ENCODE measurements at places on chromosomes 3 and 15.

GRCh38 chr3:173690542-173691180, 293.1 kb downstream of the NLGN1 start:
- no peak for DNase-seq

DNA sequence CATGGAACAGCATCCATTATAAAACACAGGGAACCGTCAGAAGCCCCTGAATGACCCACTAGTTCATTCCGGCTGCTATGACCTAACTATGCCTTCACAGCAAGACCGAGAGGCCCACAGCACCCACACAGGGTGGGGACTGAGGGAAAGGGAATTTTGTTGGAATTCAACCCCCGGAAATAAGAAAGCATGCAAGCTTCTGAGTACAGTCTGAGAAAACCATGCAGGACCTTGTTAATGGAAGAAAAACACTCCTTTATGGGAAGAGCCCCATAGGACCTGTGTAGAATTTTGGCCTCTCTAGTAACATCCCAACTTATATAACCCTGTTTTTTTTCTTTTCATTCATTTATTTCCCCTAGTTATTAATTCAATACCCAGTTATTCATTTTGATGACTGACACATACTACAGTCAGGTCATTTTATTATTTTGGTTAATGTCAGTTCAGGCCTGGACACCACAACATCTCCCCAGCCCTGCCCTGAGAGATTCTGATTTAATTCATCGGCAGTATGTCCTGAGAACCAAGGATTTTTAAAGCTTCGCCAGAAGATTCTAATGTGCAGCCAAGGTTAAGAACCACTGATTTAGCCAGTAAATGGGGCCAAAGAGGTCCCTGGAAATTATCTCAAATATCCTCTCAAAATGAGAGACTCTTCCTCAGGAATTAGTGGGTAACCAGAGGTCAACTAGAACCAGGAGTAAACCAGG, 231.6 kb upstream of the GOLGA6L4 start:
- no peak for DNase-seq

GRCh38 chr3:72295276-72295961, 510.5 kb upstream of the PROK2 start:
- no peak for DNase-seq

- DNase-seq = no peak
These were observed 193.3 kb upstream of the CTDSPL start for GRCh38 chr3:37668431-37668817.

GRCh38 chr15:62950462-62950931, 92.0 kb upstream of the TPM1 start:
- DNase-seq = no peak

- DNase-seq = no peak
These were observed 157.5 kb upstream of the RGMA start for GRCh38 chr15:93246266-93247242.

- no peak for DNase-seq
These were observed 307.8 kb downstream of the GABRG3 start for GRCh38 chr15:27278761-27279160.

GRCh38 chr3:161103776-161104385, 1.3 kb downstream of the B3GALNT1 start:
- no peak for DNase-seq

DNA sequence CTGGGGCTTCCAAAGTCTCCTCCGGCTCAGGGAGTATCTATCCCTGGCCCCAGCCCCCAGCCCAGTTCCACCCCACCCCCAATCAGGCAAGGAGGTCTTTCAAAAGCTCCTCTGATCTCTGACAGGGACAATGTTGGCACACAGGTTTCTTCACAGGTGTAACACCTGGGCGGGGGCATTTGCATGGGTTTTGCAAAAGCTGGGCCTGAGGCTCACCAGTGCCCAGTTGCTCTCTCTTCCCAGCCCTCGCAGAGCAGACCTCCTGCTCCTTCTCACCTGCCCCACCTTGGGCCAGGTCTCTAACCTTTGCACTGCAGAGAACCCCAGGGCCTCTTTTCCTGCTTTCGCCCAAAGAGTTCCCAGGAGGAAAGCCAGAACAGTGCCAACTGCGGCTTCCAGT, 8.6 kb upstream of the CSK start:
- no peak for DNase-seq

DNA sequence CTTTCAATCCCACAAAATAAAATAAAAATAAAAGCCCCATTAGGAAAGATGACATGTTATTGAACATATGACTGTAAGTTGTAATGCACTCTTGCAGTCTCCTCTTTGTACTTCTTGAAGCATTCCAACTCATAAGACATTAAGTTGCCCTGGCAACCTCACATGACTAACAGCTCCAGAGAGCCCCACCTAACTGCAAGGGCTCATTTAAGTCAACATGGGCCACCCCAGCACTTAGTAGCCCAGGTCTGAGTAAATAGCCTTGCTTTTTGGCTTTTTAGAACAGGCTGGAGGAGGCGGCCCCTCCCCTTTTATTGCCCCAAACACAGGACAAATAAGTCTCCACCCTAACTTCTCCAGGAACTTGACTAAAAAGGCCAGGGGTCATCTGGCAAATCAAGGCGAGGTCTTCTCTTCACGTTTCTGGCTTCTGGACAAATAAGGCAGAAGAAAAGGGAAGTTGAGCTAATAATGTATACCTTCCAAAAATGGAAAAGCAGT, 135.1 kb downstream of the TMCO5A start:
- no peak for DNase-seq

- DNase-seq = no peak
These were observed 235.2 kb downstream of the TLE3 start for GRCh38 chr15:69862540-69862939.

GRCh38 chr3:186998937-186999368, 68.6 kb downstream of the ST6GAL1 start:
- DNase-seq = no peak

DNA sequence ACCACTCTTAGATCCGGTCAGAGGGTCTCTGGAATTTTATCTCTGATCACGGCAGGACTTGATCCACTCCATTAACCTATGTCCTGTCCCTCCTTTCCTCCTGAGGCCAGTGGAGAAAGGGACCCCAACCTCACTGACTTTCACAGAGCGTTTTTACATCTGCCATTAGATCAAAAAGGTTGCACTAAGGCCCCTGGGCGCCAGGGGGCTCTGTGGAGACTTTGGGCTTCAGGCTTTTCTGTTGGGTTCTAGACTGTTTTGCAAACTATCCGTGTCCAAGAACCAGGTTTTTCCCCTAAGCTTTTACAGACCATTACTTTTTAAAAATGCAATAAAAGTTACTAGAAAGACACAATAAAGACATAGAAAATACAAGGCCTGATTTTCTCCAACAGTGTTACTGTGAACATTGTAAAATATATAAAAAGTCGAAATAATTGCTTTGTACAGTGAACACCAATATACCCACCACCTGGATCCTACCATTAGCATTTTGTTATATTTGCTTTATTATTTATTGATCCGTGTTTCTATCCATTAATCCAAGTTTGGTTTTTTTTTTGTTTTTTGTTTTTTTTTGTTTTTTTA, 159.7 kb downstream of the POLR2M start:
- DNase-seq = peak; percentile 7

GRCh38 chr15:82540984-82541431, 751 bp upstream of the RPS17 start:
- no peak for DNase-seq

GRCh38 chr3:179651687-179652446, 973 bp upstream of the USP13 start:
- no peak for DNase-seq

- no peak for DNase-seq
These were observed 15.0 kb upstream of the ZPLD1 start for GRCh38 chr3:102419786-102420185.

DNA sequence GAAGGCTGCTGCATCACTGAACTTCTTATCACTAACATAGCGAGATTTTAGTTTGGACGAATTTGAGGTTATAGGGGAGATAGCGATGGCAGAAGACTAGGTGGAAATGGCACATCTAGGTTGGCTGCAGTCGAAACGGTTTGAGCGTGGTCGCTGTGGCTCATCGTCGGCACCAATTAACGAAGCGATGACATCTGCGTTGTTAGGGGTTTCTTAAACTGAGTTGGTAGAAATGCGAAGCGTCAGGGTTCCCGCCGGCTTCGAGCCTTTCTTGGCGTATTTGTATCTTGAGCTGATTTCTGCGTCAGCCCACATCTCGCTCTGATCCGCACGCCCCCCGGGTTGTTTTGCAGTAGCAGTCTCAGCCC, 319 bp downstream of the LNP1 start:
- peak; percentile 21 for DNase-seq

GRCh38 chr15:55902981-55903380, 90.4 kb downstream of the NEDD4 start:
- no peak for DNase-seq

DNA sequence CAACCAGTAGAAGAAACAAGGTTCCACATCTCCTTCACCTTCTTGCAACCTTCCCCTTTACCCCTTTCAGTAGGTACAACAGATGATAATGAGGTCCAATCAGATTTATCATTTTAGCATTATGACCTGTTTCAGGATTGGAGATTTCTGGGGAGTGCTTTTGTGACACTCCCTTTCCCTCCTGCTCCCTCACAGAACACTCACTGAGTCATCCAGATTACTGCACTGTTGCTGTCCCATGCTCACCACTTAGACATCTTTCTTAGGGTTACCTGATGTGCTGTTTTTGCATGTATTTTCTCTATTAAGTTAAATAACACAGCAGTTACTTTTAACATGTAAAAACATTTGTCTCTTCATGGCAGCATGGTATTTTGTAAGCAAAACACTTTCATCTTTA, 118.5 kb downstream of the MFSD1 start:
- no peak for DNase-seq

GRCh38 chr3:132550579-132551305, 46.3 kb upstream of the ACKR4 start:
- no peak for DNase-seq

Data from stimulated activated CD8-positive, alpha-beta memory T cell treated with anti-CD3 and anti-CD28 coated beads, Interleukin-12 subunit alpha, Interleukin-12 subunit beta, amount 100 ng/mL, for 1 hour (primary cell).